ENCODE measurements at places on chromosomes 3 and 15.
A peak's percentile ranks its signal among the peaks of the same experiment; 100 is the strongest.

DNA sequence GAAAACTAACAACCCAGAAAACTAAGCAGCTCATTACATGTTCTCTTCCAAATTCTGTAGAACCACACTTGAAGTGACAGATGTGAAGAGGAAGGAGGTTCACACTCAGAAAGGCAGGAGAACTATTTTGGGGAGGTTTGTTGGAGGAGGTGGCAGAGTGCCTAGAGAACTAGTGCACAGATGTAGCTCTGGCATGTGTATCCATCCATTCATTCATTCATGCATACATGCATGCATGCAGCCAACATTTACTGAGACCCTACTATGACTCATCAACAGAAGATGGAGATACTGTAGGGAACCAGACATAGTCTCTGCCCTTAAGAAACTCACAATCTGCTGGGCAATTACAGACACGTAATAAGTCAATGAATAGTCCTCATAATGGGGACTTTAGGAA lies 116.7 kb downstream of the ERC2 start:
- no peak for DNase-seq

DNA sequence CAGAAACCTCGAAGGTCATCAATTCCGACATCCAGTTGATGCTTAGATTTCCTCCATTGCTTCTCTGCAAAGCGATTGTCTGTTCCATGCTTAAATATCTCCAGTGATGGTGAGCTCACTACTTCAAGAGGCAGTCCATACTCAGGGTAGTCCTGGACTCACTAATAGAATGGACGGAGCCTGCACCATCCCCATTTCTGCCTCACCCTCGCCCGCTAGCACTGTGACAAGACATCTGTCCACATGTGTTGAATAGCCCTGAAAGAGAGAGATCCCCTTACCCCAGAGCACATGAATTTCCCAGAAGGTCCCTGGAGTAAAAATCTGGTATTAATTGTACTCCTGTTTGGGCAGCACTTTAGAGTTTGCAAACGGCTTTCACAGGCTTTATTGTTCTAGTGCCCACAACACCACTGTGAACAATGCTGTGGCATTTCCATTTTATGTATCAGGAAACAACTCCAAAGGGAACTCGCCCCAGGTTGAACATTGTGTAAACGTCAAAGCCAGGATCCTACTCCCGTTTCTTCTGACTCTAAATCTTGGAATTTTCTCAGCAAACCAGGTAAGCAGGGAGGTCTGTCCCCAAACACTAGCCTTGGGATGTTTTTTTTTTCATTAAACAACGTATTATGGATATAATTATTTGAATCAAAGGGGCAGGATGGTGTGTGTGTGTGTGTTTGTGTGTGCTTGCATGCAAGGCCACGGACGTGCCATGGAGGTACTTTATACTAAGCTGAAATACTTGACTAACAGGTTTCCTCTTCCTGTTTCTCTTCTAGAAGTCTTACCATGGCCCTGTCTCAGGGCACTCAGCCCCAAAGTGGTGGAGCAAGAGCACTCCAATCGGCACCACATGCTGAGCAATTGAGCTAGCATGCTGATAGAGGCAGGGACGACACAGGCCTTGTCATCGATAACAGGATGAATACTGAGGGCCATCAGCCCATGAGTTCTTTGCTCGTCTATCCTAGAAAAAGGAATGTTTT lies 198.3 kb downstream of the OPA1 start:
- DNase-seq, result no peak

DNA sequence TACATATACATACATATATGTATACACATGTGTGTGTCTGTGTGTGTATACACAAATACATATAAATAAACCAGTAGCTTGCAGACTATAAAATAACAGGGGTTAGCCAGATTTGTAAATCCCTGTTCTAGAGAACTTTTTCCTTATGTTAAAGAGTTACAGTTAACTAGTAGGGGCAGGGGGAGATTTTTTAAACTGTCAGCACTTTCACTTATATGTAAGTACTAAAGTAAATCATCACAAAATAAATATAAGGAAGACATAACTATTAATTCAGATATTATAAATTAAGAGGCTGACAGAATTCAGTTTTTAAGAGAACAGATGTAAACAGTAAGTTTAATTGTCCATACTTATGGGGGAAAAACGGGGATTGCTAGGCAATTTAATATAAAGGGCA lies 74.0 kb downstream of the LRRFIP2 start:
- DNase-seq, result no peak

GRCh38 chr3:25480811-25481210 lies 52.7 kb downstream of the RARB start:
- DNase-seq, result no peak

DNA sequence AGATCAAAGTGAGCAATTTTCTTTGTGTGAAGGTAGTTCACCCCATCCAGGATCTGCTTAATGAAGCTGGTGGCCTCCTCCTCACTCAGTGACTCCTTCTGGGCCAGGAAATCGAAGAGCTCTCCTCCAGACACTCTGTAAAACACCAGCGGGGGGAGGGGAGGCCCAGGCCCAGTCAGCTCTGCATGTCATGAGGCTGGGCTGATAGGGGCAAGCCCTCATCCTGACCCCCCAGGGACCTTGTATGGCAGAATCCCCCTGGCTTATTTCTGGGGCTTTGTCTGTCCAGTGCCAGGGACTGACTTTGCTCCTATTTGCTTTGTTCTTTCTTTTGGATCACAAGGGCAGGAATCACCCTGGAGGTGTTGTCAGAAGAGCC lies 74.9 kb downstream of the DAPK2 start:
- peak; percentile 88 for DNase-seq

GRCh38 chr3:97009427-97010019 lies 195.1 kb downstream of the EPHA6 start:
- no peak for DNase-seq
